EL (cell line): ENCODE measurements at places on chromosomes 1 and 21.

DNA sequence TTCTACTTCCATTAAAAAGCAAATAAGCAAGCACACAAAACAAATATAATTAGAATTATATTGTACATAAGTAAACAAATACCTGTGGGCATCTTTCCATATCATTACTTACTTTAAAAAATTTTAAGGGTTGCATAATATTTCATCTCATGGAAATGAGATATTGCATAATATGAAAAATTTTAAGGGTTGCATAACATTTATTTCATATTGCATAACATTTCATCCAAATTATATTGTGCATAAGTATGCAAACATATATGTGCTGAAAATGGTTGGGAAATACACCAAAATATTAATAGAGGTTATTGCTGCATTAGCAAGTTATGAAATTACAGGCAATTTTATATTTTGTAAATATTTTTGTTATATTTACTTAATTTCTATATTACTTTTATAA, 213.7 kb downstream of the KCNH1 start:
- DNase-seq, result no peak

- no peak for DNase-seq
Measured at GRCh38 chr1:241630005-241630404, 10.2 kb downstream of the CHML start.

- DNase-seq, result no peak
Measured at GRCh38 chr1:109697066-109697465, 9.4 kb downstream of the GSTM1 start.

- peak; percentile 29 for DNase-seq
Measured at GRCh38 chr1:112618114-112618720, 724 bp downstream of the ST7L start.

- no peak for DNase-seq
Measured at GRCh38 chr1:184518736-184519357, 132.0 kb downstream of the C1orf21 start.

DNA sequence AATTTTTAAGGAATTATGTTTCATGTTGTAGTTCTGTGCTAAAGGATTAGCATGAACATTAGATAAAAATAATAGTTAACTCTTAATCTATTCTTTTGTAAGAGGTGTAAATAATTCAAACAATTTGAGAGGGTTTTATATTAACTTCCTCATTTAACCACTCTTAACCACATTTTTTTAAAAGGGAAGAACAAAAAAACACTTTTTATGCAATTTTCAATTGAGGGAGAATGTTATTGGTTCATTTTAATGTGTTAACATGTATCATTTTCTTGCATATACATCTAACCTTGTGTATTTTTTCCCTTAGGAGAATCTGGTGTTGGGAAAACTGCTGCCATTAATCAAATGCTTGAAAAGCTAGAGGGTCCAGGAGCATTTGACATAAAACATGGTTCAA, 169.0 kb downstream of the LBR start:
- DNase-seq, result no peak

DNA sequence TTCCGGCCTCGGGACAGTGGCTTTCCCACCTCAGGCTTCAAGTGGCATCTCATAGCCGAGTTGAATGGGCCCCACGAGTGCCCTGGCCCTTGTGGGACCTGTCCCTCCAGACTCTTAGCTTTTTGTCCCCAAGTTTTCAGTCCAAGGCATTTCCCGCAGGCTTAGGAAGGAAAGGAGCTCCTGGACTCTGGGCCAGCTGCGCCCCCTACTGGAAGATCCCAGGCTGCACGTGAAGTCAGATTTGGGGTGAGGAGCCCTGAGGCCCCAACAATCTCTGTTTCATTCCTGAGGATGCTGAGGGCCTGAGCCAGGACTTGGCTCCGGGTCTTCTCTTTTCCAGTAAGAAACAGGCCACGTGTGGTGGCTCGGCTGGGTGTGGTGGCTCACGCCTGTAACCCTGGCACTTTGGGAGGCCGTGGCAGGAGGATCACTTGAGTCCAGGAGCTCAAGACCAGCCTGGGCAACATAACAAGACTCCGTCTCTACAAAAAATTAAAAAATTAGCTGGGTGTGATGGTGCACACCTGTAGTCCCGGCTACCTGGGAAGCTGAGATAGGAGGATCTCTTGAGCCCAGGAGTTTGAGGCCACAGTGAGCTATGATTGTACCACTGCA, 67.4 kb downstream of the ARHGEF10L start:
- DNase-seq, result peak; percentile 66

DNA sequence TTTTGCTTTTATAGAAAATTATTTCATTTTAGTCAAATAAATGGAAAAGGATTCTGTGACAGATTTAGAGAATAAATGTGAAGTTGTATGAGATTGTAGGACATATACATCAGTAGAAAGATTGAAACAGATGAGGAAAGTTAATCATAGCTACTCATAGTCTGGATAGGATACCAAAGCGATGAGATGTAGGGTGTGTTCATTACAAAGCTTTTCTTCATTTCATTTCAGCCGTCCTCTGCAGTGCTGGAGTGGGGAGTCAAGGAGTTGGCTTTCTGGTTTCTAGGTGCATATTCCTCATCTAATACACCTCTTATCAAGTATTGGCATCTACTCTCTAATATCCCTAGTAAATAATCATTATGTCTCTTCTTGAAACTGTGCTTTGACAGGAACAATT, 149.5 kb upstream of the NEGR1 start:
- no peak for DNase-seq

GRCh38 chr1:82052563-82052962, 251.8 kb downstream of the ADGRL2 start:
- DNase-seq, result no peak

GRCh38 chr1:201006450-201006849, 17.1 kb downstream of the KIF21B start:
- no peak for DNase-seq

DNA sequence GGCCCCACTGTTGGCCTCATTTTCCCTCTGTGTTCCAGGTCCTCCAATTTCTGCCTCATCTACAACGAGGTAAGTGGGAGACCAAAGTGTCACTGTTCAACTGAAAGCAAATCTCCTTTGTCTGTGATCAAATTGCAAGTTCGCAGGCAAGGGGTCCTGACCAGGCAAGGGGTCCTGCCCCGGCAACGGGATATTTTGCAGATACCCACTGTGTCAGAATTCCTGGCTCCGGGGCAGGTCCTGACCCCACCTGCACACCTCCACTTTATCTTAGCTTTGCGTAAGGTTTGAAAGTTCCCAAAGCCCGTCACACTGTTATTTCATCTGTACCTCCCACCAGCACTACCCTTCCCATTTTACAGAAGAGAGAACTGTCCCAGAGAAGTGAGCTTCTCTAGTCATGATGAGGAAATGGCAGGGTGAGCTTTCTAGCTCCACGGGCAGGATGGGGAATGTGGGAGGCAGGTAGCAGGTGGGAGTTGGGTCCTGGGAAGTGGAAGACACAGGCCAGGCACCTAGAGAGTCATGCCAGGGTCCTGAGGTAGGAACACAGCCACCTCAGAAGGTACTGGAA, 32.0 kb upstream of the CSF1 start:
- no peak for DNase-seq

DNA sequence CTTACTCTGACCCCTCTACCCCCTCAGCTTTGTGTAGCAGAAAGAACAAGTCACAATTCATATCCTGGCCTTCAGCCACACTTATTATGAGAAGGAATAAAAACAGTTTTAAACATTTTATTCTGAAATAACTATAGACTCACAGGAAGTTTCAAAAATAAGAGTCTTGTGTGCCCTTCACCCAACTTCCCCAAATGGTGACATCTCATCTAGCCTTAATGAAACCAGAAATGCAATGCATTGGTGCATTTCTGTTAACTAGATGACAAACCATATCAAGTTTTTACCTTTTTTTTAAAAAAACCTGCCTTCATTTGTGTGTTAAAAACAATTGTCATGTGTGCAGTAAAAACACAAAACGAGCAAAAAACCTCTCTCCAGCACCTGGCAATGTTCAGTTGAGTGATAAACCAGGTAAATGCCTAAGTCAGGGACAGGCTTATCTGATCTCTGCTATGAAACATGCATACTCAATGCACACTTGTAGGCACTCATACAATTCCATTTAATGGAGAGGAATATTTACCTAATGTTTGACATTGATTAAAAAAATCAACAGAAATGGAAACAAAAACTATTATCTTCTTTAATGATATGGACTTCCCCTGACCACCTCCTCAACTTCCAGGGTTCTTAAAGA, 51.5 kb downstream of the SH3BGR start:
- no peak for DNase-seq

- no peak for DNase-seq
Measured at GRCh38 chr1:167905671-167906070, 8.3 kb downstream of the ADCY10 start.

DNA sequence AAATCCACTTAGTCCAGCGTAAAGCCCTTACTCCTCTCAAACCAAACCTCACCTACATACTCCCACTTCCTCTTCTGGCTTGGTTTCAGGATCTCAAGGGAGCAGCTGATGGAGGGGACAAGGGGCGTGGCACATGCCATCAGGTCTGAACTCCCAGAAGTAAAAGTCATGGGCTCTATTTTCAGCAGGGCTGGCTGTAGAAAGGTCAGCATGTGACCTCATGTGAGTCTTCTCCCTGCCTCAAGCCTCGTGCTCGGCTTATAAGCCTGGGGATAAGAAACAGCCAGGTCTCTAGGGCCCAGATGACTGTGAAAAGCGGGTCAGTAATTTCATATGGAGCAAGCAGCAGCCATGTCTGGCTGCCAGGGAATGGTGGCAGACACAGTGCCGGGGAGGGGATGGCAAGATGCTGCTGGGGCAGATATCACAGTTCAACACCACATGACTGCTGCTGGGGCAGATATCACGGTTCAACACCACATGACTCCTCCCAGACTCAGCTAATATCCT, 227.9 kb downstream of the KCNH1 start:
- no peak for DNase-seq

- no peak for DNase-seq
Measured at GRCh38 chr1:12416101-12416500, 186.3 kb downstream of the VPS13D start.

DNA sequence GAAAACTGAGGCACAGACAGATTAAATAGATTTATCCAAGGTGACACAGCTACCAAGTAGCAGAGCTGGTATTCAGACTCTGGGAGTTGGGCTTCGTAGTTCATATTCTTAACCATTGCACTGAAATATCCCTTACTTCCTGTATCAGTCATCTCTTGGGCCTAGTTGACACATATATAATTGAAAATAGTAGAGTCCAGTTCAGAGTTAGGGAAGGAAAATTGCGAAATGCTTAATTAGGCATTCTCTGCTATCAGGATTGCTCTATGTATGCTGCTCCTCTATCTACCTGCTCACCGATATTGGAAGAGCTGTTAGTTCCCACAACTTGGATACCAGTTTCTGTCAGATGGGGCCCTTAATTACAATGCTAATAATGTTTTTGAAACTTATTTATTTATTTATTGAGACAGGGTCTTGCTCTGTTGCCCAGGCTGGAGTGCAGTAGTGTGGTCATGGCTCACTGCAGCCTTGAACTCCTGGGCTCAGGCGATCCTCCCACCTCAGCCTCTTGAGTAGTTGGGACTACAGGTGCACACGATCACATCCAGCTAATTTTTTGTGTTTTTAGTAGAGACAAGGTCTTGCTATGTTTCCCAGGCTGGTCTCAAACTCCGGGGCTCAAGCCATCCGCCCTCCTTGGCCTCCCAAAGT, 8.2 kb downstream of the RCOR3 start:
- DNase-seq, result no peak

- DNase-seq, result peak; percentile 97
Measured at GRCh38 chr1:47409311-47410067, 6.6 kb upstream of the FOXE3 start.

DNA sequence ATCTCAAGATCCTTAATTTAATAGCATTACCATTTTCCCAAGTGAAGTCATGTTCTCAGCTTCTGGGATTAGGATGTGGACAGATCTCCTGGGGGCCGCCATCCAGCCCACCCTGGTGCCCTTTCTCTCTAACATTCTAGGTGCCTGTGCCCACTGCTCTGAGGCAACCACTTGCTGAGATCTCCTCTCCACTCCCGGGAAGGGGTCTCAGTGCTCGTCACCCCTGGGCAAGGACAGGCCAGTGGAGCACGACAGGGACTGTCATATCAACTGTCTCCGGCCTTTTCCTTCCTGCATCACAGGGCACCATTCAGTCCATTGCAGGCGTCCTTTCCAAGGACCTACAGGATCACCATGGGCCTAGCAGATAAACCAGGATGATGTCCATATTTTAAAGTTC, 304.8 kb downstream of the AJAP1 start:
- no peak for DNase-seq
